ENCODE measurements at places on chromosomes 5 and 9.

DNA sequence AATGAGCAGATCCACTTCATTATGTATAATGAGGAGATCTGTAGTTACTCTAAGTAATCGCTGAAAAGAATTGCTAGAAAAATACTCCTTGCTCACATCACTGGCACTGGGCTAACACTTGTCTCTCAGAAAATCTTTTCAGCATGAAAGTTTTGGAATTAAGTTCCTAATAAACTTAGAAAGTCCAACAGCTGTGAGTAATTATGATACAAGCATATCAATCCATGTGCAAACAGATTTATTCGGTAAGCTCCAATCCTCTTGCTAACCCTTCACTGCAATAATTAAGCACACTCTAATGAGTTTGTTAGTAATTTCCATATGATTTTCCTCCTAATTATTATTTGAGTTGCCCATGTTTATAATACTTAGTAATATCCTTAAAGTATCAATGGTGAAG is 652.6 kb upstream of the WWC1 start:
- no peak for DNase-seq

DNA sequence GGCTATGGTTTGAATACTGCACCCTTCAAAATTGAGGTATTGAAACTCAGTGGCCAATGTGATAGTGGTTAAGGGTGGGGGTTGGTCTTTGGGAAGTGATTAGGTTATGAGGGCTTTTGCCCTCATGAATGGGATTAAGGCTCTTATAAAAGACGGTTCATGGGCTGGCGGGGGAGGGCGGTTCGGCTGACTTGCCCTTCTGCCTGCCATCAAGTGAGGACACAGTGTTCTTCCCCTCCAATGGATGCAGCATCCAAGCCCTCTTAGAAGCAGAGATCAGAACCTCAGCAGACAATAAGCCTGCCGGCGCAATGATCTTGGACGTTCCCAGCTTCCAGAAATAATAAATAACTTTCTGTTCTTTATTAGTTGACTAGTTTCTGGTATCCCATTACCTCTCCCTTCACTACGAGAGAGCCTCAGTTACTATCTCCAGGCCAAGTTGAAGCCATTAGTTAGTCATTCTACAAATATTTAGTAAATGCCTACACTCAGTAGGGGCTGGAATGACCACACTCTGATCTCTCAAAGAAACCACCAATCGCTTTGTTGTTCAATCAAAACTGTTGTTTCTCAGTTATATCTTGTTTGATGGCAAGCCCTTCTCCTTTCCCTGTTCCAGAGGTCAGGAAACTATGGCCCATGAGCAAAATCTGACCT is 219.3 kb downstream of the TSSK1B start:
- DNase-seq, result no peak

DNA sequence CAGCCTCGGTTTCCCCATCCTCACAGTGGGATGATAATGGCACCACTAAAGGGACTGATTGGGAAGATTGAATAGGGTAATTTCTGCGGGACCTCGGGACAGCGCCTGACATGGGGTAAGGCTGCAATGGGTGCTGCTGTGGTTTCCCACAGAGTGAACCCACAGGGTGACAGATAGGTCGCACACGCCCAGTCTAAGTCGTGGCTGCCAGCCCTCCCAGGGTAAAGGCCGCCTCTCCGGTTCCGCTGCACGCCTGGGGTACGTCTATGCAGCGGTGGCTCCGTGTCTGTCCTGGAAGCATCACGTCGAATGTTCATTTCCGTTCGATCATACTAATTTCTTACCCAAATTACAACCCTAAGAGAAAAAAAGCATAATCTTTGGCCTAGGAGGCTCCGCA is 631 bp downstream of the CFAP77 start:
- no peak for DNase-seq

DNA sequence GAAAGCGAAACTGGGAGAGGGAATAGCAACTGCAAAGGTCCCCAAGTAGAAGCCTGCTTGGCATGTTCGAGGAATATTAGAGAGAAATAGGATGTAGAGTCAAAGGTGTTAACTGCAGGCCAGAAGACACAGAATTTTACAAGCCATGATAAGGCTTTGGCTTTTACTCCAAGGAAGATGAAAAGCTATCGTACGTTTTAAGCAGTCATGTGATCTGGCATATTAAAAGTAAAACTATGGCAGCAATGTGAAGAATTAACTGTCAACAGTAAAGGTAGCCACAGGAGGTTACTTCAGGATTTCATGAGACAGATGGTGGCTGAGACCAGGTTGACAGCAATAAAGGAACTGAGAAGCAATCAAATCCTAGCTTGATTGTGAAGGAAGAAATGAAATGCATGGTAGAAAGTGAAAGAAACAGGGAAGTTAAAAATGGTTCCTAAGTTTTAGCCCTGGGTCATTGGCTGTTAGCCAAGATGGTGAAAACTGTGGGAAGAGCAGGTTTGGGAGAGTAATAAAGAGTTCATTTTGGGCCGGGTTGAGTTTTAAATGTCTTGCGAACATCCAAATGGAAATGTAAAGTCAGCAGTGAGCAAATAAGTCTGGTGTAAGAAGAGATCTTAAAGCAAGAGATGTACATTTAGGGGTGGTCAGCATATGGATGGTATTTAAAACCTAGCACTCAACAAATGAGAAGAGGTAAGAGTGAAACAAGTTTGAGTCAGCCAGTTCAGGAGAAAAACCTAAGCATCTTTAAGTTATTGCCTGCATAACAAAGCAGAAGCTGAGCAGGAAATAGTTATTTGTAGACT is 20.3 kb upstream of the TTC33 start:
- no peak for DNase-seq

DNA sequence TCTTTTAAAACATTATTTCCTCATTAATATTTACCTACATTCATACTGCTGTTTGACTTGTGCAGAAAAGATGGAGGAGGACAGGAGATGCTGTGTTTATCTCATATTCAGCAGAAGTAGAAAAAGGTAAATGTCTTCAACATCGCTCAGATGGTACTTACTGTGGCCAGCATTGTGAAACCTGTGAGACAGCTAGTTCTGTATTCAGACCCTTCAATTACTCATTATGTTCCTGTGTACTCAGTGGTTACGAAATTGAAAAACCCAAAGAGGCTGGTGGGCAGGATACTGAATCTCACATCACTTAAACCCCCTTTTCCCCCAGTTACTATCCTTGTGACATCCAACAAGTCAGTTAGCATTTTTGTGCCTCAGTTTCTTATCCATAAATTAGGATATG is 216.0 kb downstream of the KDM4C start:
- DNase-seq, result no peak

DNA sequence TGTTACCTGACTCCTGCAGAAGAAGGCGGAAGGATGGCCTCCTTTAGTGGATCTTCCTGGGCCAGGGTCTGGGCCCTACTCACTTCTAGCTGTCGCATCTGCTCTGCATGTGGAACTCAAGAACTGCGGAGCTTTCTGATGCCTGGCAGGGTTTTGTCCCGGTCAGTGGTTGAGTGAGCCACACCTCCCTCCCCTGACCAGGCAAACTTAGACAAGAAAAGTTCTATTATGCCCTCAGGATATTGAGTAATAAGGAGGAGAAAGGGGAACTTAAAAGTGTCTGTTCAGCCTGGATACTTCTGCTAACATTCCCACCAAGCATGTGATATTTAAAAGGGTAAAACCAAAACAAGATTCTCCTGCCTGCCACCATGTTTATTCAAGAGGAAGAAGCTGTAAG is at the start of gene FYB1:
Gene FYB1 (minus strand): TSS at position 127 of the 400 bp plus-strand sequence. CDS start 16,603 bp downstream, outside the sequence.
- no peak for DNase-seq

- DNase-seq, result no peak
Measured at GRCh38 chr9:69919461-69920061, 98.9 kb downstream of the CFAP95 start.

DNA sequence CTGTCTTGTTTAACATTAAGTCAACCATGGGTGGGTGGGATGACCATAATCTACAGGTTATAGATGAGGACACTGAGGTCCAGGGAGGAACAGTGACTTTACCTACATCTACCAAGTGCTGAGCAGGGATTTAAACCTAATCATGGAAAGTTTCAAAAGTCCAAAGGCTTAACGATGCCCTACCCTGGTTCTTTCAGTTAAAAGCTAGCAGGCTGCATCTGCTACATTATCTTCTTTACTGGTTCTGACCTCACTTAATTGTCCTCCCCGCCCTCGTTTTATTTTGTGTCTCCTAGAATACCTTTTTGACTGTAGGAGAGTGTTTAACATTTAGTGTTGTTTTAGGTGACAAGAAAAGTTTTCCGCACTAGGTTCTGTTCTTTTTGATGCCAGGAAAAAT is 735.2 kb downstream of the TLR4 start:
- DNase-seq, result no peak

DNA sequence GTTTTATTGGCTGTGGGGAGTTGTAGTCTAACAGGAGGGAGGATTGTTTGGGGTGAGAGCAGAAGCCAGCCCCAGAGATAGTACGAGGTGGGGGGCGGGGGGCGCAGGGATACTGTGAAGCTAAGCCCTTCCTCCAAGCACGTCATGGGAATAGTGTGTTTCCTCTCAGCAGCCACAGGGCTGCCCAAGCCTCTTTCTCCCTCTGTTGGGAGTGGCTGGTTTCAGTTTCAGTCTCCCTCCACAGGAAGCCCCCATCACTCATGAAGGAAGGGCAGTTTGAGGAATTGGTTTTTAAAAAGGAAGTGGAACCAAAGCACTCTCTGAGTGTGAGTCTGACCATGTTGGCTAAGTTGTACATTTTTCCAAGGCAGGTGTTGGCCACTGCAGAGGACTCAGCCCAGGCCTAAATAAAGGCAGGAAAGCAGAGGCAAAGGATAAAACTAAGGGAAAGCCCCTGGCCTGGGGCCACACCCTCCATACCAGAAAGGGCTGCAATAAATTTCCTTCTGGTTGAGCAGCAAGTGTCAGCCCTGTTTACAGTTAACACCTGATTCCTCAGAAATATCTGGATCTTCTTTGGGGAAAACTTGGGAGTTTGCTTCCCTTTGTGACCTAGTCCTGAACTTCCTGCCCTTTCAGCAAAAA is 3.2 kb downstream of the RAB24 start:
- peak; percentile 43 for DNase-seq

DNA sequence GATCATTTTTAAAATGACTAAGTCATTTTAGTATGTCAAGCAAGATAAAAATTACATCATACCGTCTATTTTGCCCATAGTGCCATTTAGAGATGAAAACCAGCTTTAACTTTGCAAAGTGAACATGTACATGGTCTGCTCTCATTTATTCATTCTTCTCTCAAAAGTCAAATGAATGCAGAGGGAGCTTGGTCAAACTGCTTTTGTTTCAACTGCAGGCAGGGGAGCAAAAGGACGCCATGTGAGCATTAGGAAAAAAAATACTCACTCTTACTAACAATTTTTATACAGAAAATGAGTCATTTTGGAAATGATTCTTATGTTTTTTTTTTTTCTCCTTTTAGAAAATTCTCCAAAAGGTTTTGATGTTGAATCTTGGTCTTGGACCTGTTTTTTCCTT is 15.7 kb downstream of the SCGB3A1 start:
- DNase-seq, result no peak

DNA sequence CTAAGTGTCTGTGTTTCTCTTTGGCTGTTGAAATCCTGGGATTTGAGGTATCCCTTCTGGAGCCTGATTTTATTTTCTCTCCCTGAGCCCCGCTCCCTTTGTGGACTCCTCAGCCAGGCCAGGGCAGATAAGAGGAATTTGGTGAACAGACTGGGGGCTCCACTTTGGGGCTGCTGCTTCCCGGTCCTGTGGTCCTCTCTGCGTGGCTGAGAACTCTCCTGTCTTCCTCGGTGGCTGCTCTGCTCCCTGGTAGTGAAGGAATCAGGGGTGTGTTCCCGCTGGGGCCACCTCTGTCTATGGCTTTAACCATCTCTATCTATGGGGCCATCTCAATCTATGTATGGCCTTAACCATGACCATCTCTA is 71.7 kb upstream of the SH3PXD2B start:
- DNase-seq, result no peak

- DNase-seq, result no peak
Measured at GRCh38 chr5:58235299-58235698, 224.6 kb downstream of the PLK2 start.

- DNase-seq, result no peak
Measured at GRCh38 chr5:10140195-10140973, 109.3 kb downstream of the ATPSCKMT start.

- DNase-seq, result no peak
Measured at GRCh38 chr9:130023144-130023787, 19.7 kb downstream of the FNBP1 start.

DNA sequence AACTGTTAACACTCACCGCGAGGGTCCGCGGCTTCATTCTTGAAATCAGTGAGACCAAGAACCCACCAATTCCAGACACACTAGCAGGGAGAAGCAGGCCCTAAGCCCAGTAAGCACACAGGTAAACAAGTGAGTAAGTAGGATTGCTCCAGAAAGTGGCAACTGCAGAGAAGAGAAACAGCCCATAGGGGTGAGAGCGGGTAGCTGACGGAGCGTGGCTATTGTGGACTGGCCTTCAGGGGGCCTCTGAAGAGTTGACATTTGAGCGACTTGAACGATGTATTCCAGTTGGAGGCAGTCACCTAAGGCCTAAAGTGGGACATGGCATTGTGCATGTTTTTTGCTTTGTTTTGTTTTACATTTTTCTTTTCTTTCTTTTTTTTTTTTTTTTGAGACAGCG is 74.2 kb downstream of the TSPAN17 start:
- no peak for DNase-seq

DNA sequence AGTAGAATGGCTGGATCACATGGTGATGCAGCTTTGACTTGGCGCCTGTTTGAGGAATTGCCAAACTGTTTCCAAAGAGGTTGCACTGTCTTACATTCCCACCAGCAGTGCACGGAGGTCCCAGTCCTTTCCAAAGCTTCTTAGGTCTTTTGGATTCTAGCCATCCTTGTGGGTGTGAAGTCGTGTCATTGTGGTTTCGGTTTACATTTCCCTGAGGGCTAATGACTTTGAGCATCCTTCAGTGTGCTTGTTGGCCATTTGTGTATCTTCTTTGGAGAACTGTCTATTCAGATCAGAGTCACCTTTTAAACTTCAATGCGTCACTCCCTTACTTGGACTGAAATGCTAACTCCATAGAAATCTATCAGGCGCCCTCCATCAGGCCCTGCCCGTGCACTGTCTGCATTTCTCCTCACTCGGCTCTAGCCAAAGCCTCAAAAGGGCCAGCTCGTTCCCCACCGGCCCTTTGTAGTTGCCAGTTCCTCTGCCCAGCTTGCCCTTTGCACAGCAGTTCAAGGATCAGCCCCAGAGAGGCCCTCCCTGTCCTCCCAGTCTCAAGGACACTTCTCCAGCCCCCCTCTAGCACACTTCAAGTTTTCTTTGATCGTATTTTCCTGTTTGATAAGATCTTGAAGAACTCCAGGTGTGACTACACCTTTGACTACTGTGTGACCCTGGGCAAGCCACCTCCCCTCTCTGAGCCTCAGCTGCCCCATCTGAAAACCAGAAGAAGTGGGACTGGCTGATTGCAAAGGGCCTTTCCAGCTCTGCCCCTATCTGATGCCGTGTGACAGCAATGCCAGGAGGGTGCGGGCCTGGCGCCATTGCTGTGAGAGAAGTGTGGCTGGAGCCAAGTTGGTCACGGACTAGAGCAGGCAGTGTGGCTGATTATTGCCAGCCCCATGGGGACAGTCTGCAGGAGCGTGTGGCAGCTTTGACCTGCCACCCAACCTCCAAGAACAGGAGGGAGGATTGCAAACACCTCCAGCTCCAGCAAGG is 5.6 kb downstream of the HRH2 start:
- no peak for DNase-seq
